Panc1 (cell line): ENCODE measurements at places on chromosomes 7 and 10. TPM values are rescaled to one million over a fixed set of nuclear protein-coding genes. Genes with fewer than 3 reads are reported as not detected.

SPDYE18 gene
- not detected for total RNA-seq

DNA sequence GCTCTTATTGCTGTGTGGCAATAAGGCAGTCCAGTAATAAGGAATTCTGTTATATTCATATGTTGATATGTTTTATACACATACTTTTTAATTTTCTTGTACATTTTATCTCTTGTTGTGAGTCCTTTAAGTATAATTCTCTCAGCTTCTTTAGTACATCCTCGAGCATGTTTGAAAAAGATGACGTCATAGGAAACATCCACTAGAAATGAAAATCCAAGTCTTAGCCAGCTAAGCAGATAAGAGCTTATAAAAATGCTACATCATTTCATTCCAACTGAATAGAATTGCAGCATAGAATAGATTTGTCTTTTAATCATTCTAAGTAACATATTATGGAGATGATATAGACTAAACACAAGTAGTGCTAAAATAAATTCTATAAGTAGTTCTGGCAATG, 283.7 kb upstream of the FZD1 start:
- DNase-seq = no peak
- H3K36me3 ChIP-seq = no peaks in the 10 kb centered on the region
- no peak overlapping the region for H3K4me3 ChIP-seq
- no peak overlapping the region for H3K27ac ChIP-seq
- H3K4me1 ChIP-seq = no peaks in the 10 kb centered on the region

EN2 gene
- 1.5 TPM for total RNA-seq

- no peaks in the 10 kb centered on the region for H3K36me3 ChIP-seq
- DNase-seq = no peak
Measured at GRCh38 chr7:50838675-50839377, 56.1 kb upstream of the GRB10 start.

GRCh38 chr7:105802604-105803428, 73.6 kb downstream of the ATXN7L1 start:
- peaks cover 6% of the 10 kb centered on the region; the same call in 1 of the 2 replicates for H3K4me1 ChIP-seq
- no peaks in the 10 kb centered on the region for H3K36me3 ChIP-seq

PRKG1 gene
- 0.92 TPM for total RNA-seq
